AG04449 (cell line): ENCODE measurements at places on chromosomes 1 and 21.

GRCh38 chr1:154884869-154885701 is 15.0 kb upstream of the KCNN3 start:
- no peak for DNase-seq

DNA sequence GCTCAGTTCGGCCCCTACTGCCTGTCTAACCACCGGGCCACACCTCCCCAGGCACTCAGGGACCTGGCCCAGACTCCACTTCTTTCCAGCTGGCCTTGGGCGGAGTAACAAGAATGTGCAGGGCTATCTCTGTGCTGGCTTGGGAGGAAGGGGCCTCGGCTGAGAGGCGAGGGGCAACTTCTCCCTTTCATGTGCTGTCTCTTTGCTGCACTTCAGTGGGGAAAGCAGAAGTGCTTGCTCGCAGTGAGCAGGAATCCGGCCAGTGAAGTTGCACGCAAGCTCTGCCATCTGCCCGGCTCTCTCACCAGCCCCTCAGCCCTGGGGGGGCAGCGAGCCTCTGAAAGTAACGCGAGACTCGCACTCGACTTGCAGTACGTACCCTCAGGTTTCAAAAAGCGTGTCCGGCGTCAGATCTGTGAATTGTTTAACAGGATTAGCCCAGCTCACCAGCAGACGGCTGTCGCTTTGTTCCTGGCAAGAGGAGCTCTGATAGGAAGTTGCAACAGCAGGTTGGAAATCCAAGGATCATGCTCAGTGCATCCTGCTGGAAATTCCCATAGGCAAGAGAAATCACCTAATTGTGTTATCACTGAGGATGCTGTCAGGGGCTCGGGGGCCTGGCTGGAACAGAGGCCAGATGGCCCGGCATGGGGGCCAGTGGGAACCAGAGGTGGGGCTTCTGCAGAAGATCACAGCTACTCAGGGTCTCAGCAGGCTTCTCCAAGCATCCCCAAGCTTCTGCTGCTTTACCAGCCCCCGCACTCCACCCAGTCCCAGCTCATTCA is 221.1 kb downstream of the NPHP4 start:
- DNase-seq: no peak

GRCh38 chr1:31587720-31588423 is 11.6 kb downstream of the TINAGL1 start:
- no peak for DNase-seq

DNA sequence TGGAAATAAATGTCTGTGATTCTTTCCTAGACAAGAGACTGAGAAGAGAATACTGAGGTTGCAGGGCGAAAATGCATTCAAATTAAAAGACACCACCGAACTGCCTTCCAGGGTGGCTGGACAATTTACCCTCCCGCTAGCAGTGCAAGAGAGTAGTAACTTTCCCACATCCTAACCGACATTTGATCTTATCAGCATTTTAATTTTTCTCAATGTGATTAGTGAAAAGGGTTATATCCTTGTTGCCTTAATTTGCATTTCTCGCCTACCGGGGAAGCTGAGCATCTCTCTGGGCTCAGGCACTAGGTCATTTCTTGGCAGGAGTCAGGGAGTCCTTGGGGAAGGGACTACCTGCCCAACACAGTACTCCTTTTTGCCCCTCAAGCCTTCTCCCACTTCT is 2.8 kb downstream of the TNFRSF8 start:
- no peak for DNase-seq

DNA sequence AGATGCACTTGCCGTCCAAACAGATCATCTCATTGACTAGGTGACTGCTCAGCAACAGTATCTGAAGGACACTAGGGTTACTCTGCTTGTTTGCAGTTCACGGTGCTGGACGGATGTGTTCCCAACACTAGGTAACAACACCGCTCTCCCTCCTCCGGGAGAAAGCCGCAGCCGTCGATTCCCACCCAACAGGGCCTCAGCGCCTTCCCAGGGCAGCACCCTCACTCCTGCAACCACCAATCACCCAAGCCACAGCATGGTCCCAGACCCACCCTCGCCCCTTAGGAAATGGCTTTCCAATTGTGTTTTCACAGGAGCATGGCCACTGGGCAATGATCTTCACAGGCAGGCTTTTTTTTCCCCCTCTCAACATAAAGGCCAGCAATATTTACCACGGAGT is 779 bp downstream of the TLR5 start:
- no peak for DNase-seq

DNA sequence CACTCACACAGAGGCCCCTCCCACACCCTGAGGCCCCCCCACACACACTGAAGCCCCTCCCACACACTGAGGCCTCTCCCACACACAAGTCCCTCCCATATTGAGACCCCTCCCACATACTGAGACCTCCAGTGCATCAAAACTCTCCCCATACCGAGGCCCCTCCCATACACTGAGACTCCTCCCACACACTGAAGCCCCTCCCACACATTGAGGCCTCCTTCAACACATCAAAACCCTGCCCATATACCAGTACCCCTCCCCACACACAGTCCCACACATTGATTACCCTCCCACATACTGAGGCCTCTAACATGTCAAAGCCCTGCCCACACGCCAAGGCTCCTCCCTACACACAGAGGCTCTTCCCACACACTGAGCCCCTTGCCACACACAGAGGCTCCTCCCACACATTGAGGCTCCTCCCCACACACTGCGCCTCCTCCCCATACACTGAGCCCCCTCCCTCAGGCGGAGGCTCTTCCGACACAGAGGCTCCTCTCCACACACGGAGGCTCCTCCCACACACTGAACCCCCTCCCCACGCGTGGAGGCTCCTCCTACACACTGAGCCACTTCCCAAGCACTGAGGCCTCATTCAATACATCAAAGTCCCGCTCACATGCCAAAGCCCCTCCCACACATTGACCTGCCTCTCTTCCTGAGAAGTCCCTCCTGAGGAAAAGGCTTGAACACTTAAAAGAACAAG is 392.3 kb downstream of the CAMTA1 start:
- no peak for DNase-seq

- DNase-seq: peak; percentile 42
Measured at GRCh38 chr1:26900001-26900814, at the start of gene GPATCH3. GPATCH3 (minus strand) TSS chr1:26900467; CDS start chr1:26900442, 25 bp downstream.

DNA sequence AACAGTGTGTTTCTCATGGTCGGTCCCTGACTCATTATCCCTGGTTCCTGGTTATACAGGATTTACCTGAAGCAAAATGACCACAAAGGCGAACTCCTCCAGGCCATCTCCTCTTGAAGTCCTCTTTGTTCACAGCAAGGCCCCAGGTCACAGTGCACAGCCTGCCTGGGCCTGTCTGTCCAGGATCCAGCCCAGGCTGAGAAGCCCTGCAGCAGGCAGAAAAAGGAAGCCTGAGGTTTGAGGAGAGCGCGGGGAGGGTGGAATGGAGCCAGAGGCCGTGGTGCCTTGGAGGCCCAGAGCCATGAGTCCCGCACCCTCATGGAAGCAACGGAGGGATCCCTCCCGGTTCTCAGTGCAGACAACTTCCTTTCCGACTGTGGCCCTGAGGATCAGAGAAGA is 136.8 kb upstream of the IRF2BP2 start:
- no peak for DNase-seq
